Fibroblast of the aortic adventitia (primary cell): ENCODE measurements at places on chromosomes 2 and 18. TPM values are rescaled to one million over a fixed set of nuclear protein-coding genes. Genes with fewer than 3 reads are reported as not detected.

The CYTIP gene
- 0.82 and 1.4 TPM in 2 replicates for total RNA-seq

The DNAJC5G gene
- not detected in 2 replicates for total RNA-seq

The LIMS4 gene
- total RNA-seq, result 4.7 and 6.1 TPM in 2 replicates

The BCL11A gene
- 0.09 TPM in 1 of 2 replicates, not detected in the other for total RNA-seq

The EMILIN1 gene
- 81.3 and 153 TPM in 2 replicates for total RNA-seq

The MOCOS gene
- total RNA-seq, result 3.5 and 13.1 TPM in 2 replicates

The CELF4 gene
- not detected in 2 replicates for total RNA-seq

The HOXD13 gene
- not detected in 2 replicates for total RNA-seq

The CIDEA gene
- total RNA-seq, result not detected in 2 replicates

The CASP10 gene
- 4.8 and 9.1 TPM in 2 replicates for total RNA-seq

The AFTPH gene
- total RNA-seq, result 23.6 and 29.8 TPM in 2 replicates

The SLC16A14 gene
- total RNA-seq, result 0.49 and 1.4 TPM in 2 replicates

The SERPINB11 gene
- not detected in 2 replicates for total RNA-seq

The CABYR gene
- 4.6 and 7.3 TPM in 2 replicates for total RNA-seq

The DGUOK gene
- 15.3 and 57.7 TPM in 2 replicates for total RNA-seq

The LTBP1 gene
- 90.7 and 947 TPM in 2 replicates for total RNA-seq

The MOGAT1 gene
- total RNA-seq, result not detected in 2 replicates

The SH3RF3 gene
- total RNA-seq, result 2.1 and 8.4 TPM in 2 replicates

The TMEM198 gene
- total RNA-seq, result 1.1 and 2.8 TPM in 2 replicates

The ACKR3 gene
- total RNA-seq, result 0.72 and 2.0 TPM in 2 replicates

The CYS1 gene
- 3.2 and 7.0 TPM in 2 replicates for total RNA-seq

The PRSS56 gene
- total RNA-seq, result not detected in 2 replicates

The SLC19A3 gene
- 0.18 and 1.6 TPM in 2 replicates for total RNA-seq

The ARHGAP28 gene
- 11.9 and 221 TPM in 2 replicates for total RNA-seq

The STARD6 gene
- not detected in 2 replicates for total RNA-seq
